ENCODE measurements at places on chromosomes 7 and 10.

DNA sequence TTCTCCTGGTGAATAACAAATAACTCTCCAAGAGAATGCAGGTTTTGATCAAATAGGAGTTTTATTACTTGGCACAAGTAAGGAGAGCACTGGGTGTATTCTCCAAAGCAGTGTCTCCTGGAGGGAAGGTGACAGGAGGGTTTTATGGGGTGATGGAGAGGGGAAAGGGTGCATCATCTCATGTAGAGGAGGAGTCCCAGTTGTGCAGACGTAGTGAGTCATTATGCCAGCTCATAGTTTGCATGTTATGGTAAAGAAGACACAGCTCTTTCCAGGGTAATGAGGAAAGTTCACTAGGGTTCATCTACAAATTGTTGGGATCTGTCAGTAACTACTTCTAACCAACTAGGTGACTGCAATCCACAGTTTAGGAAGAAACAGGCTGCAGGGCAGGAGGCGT lies 347.9 kb upstream of the MEOX2 start:
- no peak for DNase-seq

GRCh38 chr7:20284771-20285143 lies 45.9 kb upstream of the ITGB8 start:
- DNase-seq = no peak

GRCh38 chr10:53469383-53469782 lies 696.8 kb upstream of the MBL2 start:
- DNase-seq = no peak

GRCh38 chr7:99365318-99366141 lies 9.0 kb upstream of the ARPC1B start:
- DNase-seq = no peak

DNA sequence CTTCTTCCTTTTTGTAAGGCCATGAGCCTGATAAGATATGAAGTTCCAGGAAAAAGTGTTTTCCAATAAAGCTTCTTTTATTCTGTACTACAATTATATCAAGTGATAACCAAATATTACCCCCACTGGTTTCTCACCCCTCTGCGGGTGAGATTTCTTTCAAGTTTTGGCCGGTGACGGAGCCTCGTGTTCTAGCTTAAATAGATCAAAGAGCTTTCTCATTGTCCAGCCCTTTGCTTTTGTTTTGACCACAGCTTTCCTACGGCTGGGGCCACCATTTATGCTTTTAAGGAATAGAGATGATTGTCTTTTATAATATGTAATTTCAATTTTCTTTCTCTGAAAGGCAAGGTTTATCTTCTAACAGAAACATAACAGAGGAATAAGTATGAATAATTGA lies 196.7 kb upstream of the MTPN start:
- no peak for DNase-seq

GRCh38 chr7:13603661-13604060 lies 385.8 kb downstream of the ETV1 start:
- DNase-seq = no peak

Measured in RWPE2 (cell line).